ENCODE measurements at places on chromosomes 2 and 18.

DNA sequence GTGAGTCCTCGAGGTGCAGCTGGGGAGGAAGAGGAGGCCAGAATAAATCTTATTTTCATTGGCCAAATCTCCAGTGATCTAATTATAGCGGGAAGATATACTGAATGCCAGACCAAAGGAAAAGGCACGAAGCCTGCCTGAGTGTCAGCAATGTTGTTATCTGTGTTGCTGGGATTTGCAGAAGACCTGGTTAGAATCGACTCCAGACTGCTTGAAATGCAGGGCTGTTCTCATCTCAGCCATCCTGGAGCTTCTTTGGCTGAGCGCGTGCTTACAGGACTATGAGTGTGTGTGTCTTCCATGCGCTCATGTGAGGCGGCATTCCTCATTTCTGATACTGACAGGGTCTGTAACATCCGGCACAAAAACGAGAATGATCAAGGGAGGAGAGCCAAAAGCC is 81.2 kb downstream of the TSN start:
- no peak for DNase-seq

DNA sequence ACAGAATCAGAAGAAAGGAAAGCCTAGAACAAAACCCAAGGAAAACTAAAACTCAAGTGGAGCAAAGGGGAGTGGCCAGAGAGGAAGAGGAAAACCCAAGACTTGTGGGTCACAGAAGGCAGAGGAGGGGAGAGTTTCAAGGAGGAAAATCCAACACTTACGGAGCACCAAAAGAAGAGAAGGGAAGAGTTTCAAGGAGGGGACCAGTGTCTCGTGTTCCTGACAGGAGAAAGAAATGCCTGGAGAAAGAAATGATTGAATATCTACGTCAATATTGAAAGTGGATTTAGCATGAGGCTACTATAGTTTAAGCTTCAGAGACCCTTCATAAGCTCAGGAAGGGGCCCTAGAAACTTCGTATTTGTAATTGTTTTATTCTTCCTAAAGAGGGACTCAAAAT is 1.4 kb upstream of the MFSD6 start:
- no peak for DNase-seq

DNA sequence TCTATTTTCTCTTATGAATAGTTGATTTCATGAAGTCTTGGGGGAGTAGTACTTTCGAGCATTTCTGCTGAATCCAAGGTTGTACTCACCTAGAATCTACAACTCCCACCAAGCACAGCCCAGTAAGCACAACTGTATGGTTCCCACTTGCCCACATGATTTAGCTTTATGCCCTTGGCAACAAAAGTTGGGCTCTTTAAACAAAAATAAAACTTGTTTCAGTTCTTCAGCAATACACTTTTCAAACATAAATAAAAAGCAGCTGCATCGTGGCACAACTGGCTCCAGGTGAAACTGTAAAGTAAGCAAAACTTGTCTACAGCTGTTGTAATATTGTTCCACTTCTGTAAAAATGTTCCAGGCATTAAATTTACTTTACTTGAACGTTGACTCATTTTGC is 99.8 kb upstream of the FSIP2 start:
- no peak for DNase-seq

- DNase-seq = no peak
Observed at GRCh38 chr2:96233880-96234316, 25.3 kb upstream of the STARD7 start.

GRCh38 chr2:25797620-25798488 is 80.4 kb downstream of the ASXL2 start:
- DNase-seq = no peak

GRCh38 chr2:231391981-231392380 is 3.5 kb upstream of the B3GNT7 start:
- no peak for DNase-seq

DNA sequence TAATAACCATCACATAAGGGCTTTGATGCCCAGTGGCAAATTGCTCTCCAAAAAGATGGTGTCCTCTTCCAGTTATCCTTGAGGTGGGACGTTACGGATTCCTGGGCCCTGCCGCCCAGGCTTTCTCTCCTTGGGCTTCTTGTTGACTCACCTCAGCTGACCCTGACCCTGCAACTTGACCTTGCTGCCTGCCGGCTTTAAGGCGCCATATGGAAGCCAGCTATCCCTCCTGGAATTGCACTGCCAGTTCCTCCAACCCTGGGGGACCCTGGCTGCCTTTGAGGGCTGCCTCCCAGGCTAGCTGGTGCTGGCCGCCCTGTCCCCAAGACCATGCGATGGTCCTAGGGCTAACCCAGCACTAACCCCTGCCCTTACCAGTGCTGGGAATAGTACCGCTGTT is 28.3 kb upstream of the B3GNT7 start:
- no peak for DNase-seq

- DNase-seq = no peak
Observed at GRCh38 chr18:10322435-10322834, 132.0 kb upstream of the APCDD1 start.

DNA sequence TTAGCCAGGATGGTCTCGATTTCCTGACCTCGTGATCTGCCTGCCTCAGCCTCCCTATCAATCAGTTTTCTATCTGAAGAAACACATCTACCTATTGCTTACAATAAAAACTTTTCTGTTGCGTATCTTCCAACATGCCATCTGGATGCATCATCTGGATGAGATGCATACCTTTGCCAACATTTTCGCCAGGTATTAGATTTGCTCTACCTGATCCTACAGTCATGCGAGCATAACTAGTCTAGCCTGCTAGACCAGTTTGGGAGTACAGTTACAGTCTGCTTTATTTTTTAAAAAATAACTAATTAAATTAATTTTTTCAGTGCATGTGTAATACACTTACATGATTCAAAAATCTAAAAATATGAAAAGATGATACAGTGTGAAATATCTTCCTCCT is 334.0 kb upstream of the MEX3C start:
- peak; percentile 66 for DNase-seq

DNA sequence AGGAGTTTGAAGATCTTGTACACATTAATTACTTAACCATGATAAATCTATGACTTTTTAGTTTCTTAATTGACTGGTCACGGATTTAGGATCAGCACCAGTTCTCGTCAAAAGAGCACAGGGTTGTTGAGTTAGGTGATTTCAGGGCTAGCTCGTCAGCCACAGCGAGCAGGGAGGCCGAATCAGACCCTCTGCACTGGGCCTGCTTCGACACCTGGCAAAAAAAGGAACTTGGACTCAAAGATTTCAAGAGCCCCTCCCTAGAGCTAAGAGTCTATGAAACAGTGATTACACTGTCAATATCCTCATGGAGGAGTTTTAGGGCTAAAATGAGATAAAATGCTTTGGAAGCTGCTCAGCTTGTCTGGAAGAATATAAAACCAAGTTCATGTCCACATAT is 4.6 kb upstream of the SERTAD2 start:
- DNase-seq = no peak

- DNase-seq = no peak
Observed at GRCh38 chr2:3575534-3576262, 638 bp downstream of the RPS7 start.

DNA sequence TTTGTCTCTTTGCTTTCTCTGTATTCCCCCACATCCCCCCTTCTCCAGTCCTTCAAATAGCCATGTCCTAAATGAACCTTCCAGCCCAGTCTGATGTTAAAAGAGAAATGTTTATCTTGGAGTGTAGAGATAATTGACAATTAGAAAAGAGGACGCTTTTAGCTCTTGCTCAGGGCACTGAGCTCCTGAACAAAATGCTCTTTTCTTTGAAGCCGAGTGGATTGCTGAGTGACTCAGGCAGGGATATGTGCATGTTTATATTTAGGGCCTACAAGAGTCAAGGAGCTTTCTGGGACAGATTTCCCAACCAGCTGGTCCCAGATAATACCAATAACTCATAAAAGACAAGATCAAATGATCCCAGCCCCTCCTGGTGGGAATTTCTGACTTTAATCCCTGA is 88.0 kb upstream of the SETBP1 start:
- no peak for DNase-seq

- DNase-seq = no peak
Observed at GRCh38 chr2:174051068-174051467, 85.9 kb upstream of the SP3 start.

GRCh38 chr18:64742898-64743297 is 594.0 kb upstream of the LINC00305 start:
- DNase-seq = no peak

Measured in epithelial cell of prostate (primary cell).